ENCODE measurements at places on chromosomes 1 and 21.

- DNase-seq: no peak
Observed at GRCh38 chr1:205711105-205712048, 31.1 kb upstream of the SLC45A3 start.

DNA sequence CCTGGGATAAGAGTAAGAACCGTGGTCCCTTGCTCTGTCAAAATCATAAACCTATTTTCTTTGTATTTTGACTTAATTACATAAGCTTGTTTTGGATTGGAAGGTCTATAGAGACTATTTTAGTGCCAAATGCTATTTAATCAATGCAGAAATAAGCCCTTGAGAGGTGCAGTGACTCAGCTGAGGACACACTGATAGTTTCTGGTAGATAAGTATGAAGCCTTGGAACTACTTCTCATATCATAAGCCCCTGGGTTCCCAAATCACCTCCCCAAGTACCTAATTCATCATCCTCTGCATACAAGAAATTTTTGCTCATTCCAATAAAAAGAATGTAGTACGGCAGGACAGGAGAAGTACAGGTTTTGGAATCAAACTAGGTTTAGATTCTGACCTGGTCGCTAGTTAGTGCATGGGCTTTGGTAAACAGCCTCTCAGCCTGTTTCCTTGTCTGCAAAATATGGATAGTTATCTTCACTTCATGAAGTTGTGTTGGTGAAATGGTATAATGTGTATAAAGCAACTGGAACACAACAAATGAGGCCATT is 3.3 kb upstream of the CD55 start:
- no peak for DNase-seq

DNA sequence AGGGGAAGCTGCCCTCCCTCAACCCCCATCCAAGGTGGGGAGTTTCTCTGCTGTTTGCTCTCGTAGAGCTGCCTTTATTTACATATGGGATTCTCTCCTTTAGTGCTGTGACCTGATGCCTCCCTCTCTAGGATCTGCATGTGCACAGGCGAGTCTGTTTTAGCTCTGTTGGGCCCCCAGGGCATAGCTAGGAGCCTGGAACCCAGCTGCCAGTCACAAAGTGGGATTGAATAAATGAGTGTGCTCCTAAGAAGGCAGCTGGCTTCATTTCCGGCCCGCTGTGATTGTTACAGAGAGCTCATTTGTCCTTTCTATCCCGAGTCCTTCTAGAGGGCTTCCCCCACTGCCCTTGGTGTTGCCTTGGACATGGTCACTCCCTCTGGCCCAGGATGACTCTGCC is 176.6 kb downstream of the GRIK3 start:
- no peak for DNase-seq

DNA sequence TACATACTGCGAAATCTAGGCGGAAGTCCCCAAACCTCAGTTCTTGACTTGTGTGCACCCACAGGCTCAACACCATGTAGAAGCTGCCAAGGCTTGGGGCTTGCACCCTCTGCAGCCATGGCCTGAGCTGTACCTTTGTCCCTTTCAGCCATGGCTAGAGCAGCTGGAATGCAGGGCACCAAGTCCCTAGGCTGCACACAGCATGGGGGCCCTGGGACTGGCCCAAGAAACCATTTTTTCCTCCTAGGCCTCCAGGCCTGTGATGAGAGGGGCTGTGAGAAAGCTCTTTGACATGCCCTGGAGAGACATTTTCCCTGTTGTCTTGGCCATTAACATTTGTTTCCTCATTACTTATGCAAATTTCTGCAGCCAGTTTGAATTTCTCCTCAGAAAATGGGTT is 1.5 kb upstream of the PRSS38 start:
- DNase-seq: no peak

DNA sequence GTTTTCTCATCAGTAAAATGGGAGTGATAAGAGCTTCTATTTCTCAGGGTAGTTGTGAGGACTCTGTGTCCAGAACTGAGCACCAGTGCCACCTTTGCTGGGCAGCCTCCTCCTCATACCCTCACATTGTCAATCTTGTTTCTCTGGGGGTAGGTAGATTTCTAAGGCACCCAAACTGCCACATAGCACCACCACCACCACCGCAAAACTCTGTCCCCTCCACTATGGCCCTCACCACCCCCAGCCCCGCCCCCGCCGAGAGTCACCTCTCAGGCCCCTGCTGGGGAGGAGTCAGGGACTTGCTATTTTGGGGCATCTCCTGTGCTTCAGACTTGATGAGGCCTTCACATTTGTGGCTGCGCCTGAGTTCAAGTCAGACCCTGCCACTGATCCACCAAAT is 549.2 kb downstream of the PTPRU start:
- no peak for DNase-seq

GRCh38 chr1:222224156-222224555 is 323.7 kb downstream of the HHIPL2 start:
- DNase-seq: no peak

DNA sequence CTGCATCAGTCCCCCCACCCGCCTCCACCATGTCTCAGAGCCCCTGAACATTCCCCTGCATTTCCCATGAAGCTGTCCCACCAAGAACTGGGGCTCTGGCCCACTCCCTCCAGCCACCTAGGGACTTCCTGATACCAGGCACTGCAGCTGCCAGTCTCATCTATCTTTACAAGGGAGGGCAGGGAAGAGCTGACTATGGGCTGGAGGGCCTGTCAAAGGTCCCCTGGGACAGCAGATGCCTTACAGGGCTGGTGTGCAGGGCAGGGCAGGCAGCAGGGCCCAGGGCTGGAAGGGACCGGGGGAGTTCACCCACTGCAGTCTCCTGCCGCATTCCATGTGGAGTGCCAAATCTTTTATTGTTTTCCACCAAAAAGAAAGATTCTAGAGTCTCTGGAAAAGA is 17.6 kb downstream of the SHISA4 start:
- DNase-seq: no peak

DNA sequence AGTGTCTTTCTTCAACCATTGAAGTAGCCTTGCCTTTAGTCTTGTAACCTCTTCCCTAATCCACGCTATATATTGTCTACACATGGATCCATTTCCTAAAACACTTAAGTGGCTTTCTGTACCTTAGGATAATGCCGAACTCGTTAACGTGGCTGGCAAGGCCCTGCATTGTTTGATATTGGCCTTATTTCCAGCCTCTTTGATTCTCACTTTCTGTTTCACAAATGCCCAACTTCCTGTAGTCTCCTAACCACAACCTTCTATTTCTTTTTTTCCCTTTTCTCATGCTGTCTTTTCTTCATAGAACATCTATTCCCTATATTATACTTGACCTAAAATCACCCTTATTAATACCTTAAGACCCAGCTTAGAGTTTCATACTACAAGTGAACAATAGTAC is 536.0 kb downstream of the LMO4 start:
- DNase-seq: no peak

- no peak for DNase-seq
Observed at GRCh38 chr1:61287734-61288133, 205.4 kb downstream of the NFIA start.

Measured in stimulated activated CD8-positive, alpha-beta memory T cell treated with anti-CD3 and anti-CD28 coated beads, Interleukin-7, amount 100 ng/mL, for 48 hours (primary cell).